ENCODE measurements at places on chromosomes 6 and 20.

DNA sequence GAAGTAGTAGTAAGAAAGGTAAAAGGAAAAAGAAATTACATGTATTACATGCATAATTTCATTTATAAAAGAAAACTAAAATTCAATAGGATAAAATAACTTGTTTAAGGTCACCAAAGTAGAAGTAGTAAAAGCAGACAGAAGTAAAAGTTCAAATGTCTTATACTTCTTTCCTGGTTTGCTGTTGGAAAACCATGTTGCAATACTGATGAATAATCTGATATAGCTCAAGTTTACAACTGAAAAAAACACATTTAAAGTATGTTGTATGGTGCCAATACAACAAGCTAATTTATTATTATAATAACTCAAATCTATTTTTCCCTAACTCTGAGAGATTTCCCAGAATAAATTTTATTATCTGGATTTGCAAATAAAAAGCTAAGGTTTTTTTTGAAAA is 78.3 kb downstream of the PHIP start:
- no peak for DNase-seq

- peak; percentile 87 for DNase-seq
Observed at GRCh38 chr6:2157441-2158127, 87.8 kb downstream of the GMDS start.

GRCh38 chr6:4670824-4671409 is 105.3 kb upstream of the CDYL start:
- DNase-seq = no peak

GRCh38 chr6:11632231-11632630 is 94.7 kb downstream of the TMEM170B start:
- DNase-seq = no peak

GRCh38 chr6:166653639-166653941 is 26.5 kb upstream of the RPS6KA2 start:
- no peak for DNase-seq

- no peak for DNase-seq
Observed at GRCh38 chr6:137875606-137876005, 8.5 kb downstream of the TNFAIP3 start.

DNA sequence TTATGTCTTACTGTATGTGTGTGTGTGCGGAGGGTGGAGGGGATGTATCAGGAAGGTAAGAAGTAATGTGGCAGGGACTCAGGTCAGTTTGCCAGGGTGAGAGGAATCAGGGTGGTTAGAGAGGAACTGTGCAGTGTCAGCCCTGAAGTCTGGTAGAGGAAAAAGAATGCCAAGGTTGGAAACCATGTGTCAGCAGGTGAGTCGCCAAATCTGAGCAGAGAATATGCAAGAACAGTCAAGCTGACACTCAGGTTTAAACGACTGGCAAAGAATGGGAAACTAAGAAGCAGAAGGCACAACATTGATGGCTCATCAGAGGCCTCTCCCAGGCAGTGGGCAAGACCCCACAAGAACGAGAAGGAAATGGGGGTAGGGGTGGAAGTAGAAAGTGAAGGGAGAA is 107.5 kb upstream of the TBX18 start:
- DNase-seq = no peak

DNA sequence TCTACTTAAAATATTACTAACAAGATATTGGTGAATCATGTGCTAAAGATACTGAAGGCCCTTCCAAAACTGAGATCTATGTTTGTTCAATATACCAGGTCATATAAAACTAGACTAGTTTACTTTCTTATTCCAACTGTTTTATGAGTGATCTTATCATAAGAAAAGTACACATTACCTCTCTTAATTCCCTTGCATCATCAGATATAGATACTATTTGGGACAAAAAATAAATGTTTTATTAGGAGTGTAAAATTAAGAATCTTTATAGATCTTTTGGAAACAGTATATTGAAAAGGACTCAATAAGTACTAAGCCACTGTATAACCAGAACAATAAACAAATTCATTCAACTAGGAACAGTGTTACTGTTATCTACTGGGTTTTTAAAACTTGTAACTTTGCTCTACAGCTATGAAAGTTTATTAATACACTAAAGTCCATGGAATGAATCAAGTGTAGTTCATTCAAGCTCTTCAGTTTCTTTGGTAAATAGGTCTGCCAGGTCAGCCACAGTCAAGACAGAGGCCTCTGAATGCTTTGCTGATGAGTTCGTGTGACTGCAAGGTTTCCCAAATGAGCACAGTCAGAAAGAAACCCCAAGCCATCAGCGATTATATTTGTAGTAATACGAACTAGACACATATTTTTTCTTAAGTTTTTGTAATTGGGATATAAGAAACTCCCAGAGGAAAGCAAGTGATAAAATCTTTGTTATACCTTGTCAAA is 71.8 kb upstream of the FBXO30 start:
- peak; percentile 50 for DNase-seq

DNA sequence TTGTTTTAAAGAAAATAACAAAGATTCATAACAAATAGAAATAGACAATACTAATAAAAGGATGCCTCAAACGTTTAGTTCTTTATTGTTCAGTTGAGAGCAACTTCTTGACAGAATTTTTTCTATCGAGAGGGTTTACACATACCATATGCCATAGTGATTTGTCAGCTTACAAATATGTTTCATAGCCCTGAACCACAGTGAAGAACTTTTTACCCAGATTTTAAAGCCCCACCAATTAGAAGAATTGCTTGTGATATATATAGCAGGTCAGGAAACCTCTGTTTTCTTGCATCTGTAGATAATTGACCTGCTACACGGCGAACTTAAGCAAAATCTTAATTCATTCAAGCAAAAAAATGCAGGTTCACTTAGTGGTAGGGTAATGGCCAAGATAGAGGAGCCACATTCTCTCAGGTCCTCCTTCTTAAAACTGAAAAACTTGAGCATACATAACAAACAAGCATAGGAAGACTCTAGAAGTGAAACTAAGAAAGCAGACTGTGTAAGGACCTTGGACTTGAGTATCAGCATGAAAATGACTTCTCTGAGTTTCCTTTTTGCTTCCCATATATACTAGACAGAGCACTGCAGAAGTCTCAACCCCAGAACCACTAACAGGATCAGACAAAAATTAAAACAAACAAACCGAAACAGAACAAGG is 39.5 kb downstream of the CRISP1 start:
- DNase-seq = no peak

DNA sequence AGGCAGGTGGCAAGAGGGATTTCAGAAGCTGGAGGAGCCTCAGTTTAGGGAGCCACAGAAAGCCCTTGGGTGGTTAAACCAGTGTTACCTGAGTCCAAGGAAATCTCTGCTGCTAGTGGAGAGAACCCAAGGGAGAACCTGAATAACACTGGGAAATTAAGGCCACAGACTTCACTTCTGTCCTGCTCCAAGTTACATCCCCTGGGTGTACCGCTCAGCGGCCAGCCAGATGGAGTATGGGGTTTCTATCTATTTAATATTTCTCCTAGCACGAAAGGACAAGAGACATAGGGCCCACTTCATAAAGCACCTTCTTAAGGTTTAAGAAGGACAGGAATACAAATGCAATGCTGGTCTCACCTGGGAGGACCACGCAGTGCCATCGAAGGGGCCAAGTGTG is 5.8 kb upstream of the CNKSR3 start:
- no peak for DNase-seq

DNA sequence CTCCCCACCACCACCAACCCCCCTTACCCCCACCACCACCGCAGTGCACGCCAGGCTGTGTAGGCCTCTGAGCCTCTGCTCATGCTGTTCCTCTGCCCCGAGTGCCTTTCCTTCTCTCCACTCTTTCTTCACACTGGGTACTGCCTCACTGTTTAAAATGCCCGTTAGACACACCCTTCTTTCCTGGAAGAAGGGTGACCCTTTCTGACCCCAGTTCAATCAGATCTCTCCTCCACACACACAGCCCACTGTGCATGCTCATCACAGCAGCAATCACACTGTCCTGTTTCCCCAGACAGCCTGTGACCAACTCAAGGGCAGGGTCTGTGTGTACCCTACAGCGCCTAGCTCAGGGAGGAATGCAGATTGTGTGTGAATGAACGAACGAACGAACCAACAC is 10.0 kb downstream of the TMEM74B start:
- DNase-seq = no peak

GRCh38 chr6:97963193-97963592 is 680.2 kb upstream of the MMS22L start:
- DNase-seq = peak; percentile 40

DNA sequence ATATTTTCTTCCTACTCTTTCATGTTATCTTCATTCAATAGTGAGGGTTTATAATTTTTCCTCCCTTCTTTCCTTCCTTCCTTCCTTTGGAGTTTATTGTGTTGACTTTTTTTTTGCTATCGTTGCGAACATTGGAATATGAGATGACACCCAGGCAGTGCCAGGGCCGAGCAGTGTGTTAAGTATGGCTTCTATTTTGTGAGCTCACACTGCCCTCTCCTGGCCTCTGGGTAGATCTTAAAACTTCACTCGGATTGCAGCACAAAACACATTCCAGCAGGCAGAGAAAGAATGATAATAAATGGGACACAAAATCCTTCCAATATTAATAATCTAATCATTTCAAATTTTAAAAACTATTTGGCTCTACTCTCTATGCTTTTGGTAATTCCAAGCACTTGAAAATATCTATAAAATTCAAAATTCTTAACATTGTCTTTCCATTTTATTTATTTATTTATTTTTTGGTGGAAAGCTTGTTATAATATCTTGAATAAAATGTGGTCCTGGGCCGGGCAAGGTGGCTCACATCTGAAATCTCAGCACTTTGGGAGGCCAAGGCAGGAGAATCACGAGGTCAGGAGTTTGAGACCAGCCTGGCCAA is 147.4 kb upstream of the OLIG3 start:
- DNase-seq = peak; percentile 80

DNA sequence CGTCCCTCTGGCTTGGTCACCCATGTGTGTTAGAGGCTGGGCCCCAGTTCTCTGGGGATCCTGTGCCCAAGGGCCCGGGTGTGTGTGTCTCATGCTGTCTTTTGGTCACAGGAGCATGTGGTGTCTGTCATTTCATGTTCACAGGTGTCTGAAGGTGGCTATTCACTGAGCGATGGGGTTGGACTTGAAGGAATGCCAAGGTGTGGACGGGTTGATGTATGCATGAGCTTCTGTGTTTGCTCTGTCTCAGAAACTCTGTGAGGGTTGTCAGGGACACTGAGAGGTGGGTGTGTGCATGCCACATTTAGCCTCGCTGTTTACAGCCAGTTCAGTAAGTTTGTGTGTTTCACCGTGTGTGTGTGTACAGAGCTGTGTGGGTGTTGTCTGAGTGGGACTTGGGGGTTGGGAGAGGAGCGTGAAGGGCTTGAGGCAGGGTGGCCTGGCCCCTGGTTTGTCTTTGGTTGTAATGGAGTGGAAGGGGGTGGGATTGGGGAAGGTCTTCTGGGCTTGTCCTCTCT is 1.2 kb downstream of the DDR1 start:
- DNase-seq = no peak

DNA sequence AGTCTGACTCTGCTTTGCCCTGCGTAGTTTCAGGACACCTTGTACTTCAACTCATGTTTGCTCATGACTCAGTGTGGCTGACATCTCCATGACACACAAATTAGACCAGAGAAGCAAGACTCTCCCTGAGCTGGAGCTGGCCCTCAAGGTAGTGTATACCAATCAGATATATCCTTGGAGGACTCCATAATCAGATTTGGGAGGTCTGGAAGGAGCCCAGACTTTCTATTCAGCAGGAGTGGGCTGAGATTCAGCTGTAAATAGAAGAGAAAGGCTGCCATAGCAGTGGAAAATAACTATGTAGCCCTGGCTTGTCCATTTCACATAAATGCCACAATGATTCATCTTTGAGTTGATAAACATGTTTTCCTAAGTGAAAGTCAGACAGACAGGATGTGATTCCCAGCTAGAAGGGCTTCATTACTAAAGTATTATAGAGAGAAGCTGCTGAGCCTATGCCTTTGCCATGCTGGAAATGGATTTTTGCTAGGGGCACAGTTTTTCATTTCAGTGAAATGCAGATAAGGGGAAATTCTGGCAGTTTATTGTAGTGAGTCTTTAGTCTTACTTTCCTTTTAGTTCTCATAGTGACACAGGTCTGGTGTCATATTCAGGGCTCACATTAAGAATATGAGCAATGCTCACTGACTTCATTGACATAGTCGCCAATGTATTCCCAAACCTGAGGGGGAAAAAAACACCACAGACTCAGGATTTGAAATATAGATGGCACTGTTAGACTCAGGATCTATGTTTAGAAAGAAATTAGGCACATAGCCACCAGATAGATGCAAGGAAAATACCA is 95.3 kb downstream of the CLVS2 start:
- DNase-seq = peak; percentile 86

- DNase-seq = peak; percentile 52
Observed at GRCh38 chr6:151440930-151441329, 11.0 kb downstream of the RMND1 start.

- DNase-seq = no peak
Observed at GRCh38 chr6:1631251-1631650, 21.5 kb downstream of the FOXC1 start.

- no peak for DNase-seq
Observed at GRCh38 chr20:56588996-56589395, 40.1 kb upstream of the TFAP2C start.

DNA sequence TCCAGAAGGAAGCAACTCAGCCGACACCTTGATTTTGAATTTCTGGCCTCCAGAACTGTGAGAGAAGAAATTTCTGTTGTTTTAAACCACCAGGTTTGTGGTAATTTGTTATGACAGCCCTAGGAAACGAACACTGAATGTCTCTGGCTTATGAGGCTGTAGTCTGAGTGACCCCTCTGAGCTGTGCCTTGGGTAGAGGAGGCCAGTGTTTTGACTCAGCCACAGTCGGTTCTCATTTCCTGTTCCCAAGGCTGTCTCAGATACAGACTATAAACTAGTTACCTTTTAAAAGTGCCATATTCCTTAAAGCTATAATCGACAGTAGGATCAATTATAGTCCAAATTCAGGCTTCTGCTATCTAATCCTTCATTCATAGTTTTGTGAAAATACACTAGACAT is 391.2 kb upstream of the MAP3K7 start:
- no peak for DNase-seq

DNA sequence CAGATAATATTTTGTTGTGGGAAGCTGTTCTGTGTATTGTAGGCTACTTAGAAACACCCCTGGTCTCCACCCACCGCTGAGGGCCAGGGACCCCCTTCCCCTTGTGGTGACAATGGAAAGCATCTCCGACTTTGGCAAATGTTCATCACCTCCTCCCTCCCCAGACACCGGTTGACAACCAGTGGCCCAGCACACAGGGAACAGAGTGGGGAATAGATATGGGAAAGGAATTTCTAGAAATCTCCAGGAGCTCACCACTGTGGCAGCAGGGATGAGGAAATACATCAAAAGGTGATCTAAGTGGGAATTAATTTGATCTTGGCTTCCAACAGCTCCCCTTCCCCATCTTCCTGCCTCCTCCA is 257.3 kb upstream of the FOXQ1 start:
- no peak for DNase-seq

DNA sequence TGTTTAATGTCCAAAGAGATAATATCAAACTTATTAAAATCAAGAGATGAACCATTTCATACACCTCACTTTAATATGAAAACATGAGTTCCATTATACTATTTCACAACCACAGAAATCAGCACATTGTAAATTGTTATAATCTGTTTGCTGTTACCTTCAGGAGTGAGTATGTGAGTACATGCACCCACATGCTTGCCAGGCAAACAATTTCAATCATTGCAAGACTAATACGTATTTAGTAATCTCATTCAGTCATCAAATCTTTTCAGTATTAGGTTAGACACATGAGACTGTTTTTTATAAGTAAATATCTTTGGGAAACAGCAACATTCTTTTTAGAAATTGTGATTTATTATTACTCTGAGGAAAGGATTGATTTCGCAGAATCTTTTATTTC is 9.3 kb upstream of the EPM2A start:
- DNase-seq = no peak

- no peak for DNase-seq
Observed at GRCh38 chr6:44856479-44856878, 469.0 kb downstream of the CDC5L start.

GRCh38 chr6:39309942-39310531 is 4.2 kb downstream of the KCNK17 start:
- DNase-seq = peak; percentile 50
